ENCODE measurements at places on chromosomes 16 and 17.
A peak's percentile ranks its signal among the peaks of the same experiment; 100 is the strongest.

GRCh38 chr17:45975640-45976295 is 23.3 kb upstream of the STH start:
- DNase-seq, result no peak

DNA sequence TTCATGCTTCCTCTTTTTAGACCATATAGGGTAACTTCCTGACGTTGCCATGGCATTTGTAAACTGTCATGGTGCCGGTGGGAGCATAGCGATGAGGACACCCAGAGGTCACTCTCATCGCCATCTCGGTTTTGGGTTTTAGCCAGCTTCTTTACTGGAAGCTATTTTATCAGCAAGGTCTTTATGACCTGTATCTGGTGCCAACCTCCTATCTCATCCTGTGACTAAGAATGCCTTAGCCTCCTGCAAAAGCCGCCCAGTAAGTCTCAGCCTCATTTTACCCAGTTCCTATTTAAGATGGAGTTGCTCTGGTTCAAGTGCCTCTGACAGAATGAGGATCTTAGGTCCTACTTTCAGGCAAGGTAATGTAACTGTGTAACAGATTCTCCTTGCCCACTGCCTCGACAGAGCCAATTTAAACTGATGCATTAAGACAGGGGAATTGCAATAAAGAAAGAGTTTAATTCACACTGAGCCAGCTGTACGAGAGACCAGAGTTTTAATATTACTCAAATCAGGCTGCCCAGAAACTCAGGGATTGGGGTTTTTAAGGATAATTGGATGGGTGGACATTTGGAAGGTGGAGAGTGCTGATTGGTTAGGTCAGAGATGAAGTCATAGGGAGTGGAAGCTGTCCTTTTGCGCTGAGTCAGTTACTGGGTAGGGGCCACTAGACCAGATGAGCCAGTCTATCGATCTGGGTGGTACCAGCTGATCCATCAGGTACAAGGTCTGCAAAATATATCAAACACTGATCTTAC is 59.9 kb upstream of the ATF7IP2 start:
- no peak for DNase-seq

GRCh38 chr16:18800775-18801144 is 589 bp downstream of the ARL6IP1 start:
- DNase-seq, result no peak

- DNase-seq, result peak; percentile 39
Observed at GRCh38 chr16:89330177-89330856, 112.8 kb downstream of the ZNF778 start.

DNA sequence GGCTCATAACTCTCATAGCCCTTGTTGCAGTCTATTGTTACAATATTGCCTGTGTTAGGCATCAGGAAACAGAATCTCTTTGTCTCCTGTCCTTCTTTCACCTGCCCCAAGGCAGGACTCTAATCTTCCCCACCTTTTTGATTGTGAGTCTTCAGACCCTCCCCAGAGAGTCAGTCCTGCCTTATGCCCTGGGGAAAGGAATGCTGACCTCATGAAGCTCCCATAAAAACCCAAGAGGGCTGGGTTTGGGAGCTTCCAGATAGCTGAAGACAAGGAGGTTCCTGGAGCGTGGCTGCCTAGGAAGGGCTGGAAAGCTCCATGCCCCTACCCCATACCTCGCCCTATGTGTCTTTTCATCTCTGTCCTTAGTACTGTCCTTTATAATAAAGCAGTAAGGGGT is 688.8 kb downstream of the WWOX start:
- DNase-seq, result no peak

- DNase-seq, result no peak
Observed at GRCh38 chr16:54216688-54217087, 69.9 kb downstream of the IRX3 start.

DNA sequence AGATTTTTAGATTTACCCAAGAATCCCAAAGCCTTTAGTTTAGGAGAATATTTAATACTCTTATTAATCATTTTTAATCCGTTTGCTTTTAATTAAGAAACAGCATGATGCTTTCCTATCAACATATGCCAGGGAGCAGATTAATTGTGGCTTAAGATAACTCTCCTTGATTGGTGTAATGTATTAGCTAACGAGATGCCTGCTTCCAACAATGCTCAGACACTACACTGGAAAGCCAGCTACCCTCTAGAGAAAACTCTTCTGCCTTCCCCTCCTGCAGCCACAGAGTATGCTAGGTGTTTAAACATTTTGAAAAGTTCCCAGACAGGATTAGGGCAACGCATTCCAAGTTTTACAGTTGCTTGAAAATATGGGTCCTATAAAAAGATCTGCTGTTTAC is 142.2 kb downstream of the AATF start:
- DNase-seq, result no peak

- peak; percentile 69 for DNase-seq
Observed at GRCh38 chr16:57601801-57602478, 26.5 kb upstream of the ADGRG1 start.

GRCh38 chr16:70359552-70359951 is 12.8 kb downstream of the DDX19A start:
- DNase-seq, result no peak

DNA sequence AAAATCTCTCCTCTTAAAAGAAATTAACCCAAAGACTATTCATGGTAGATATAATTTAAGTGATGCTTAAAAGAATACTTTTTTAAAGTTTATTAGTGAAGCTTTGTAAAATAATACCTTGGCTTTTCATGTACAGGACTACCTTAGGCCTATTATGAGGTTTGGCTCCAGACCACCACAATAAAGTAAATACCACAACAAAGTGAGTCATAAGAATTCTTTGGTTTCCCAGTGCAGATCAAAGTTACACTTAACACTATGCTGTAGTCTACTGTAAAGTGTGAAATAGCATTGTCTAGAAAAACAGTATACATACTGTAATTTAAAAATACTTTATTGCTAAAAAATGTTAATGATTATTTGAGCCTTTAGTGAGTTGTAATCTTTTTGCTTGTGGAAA is 31.7 kb downstream of the CLTC start:
- DNase-seq, result peak; percentile 7

DNA sequence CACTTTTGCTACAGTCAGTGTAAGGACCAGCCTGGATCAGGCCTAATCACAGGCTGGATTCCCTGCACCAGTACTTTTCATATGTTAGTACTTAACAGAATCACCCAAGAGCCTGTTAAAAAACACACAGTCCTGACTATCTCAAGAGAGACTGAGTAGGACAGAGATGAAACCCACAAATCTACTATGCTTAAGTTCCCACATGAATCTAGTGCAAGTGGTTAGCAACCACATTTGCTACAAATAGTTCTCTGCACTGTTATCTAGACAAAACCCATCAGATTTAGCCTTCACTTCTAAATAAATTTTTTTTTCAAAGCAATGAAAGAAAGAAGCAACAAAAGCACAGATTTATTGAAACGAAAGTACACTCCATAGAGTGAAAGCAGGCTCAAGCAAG is 38.9 kb downstream of the SSH2 start:
- no peak for DNase-seq

- DNase-seq, result no peak
Observed at GRCh38 chr17:7254511-7254910, 2.5 kb downstream of the ELP5 start.

- DNase-seq, result no peak
Observed at GRCh38 chr16:7624871-7625766, 292.5 kb downstream of the RBFOX1 start.

DNA sequence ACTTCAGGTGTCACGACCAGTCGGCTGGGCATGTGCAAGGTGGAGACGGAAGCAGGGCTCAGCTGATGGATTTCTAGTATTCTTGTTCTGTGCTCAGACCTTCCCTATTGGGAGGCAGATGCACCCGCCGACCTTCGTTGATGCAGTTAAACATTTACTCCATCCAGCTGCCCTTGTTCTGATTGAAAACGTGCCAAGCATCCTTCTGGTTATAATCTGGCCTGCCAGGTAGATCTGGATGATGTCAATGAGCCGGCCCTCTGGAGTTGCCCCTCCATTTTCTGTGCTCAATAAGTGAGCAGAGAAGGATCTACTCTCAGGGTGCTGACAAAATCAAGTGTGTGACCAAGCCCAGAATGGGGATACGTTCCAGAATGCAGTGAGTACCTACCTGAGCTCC is 38.3 kb downstream of the CCDC182 start:
- no peak for DNase-seq

DNA sequence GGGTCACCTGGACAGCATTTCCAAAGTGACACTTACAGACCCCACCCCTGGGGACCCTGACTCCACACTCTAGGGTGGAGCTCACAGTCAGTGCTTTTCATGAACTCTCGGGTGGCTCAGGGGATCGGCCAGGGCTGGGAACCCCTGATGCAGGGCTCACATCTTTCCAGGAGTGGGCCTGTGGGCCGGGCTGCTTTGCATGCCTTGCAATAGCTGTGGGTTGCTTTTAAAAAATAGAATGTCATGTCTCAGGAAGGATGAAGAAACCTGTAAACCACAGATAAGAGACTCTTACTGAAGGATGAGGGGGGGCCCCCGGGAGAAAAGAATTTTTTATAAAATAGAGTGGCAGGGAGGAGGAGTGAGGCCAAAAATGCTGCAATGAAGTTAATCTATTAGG is 40.2 kb downstream of the RBFOX3 start:
- DNase-seq, result no peak

DNA sequence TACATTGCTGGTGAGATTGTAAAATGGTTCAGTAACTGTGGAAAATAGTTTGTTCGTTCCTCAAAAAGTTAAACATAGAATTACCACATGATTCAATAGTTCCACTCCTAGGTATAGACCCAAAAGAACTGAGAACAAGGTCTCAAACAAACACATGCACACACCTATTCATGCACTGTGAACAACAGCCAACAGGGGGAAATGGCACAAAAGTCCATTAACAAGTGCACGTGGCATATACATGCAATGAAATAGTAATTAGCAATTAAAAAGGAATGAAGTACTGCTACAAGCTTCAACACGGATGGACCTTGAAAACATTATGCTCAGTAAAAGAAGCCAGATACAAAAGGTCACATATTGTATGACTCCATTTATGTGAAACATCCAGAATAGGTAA is 23.8 kb downstream of the SDK2 start:
- DNase-seq, result no peak

GRCh38 chr16:86852135-86852534 is 273.8 kb downstream of the FOXL1 start:
- DNase-seq, result no peak

GRCh38 chr17:34443619-34444469 is 80.8 kb upstream of the CCL1 start:
- DNase-seq, result no peak

DNA sequence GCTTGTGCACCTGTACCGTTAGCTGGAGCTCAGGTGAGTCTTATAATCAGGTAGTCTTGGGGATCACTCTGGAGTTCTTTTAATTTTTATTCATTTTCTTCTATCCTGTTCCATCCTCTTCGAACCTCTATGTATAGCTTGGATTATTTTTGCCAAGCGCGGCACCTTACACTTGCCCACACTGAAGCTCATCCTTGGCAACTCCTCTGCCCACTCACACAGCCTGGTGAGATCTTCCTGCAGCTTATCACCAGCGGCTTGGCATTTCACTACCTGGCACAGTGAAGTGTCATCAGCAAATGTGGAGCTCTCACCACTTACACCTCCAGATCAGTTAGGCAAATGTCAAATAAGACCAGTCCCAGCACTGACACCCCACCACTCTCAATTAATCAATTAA is 116.7 kb downstream of the CACNG3 start:
- DNase-seq, result no peak

DNA sequence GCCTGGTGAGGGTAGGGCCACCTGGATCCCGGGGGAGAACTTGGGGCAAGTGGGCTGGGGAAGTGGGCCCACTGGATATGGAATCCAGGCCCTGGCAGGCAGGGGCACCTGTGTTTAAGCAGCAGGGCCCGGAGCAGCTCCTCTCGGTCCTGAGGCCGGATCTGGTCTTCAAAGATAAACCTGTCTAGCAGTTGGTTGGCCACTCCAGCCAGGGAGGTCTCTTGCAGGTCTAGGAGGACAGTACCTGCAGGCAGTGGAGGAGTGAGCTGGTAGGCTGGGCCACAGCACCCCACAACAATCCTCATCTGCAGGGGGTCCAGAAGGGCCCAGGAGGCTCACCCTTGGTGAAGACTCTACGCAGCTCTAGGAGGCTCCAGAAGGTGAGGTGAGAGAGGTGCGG is 7.6 kb downstream of the SLC4A1 start:
- no peak for DNase-seq

DNA sequence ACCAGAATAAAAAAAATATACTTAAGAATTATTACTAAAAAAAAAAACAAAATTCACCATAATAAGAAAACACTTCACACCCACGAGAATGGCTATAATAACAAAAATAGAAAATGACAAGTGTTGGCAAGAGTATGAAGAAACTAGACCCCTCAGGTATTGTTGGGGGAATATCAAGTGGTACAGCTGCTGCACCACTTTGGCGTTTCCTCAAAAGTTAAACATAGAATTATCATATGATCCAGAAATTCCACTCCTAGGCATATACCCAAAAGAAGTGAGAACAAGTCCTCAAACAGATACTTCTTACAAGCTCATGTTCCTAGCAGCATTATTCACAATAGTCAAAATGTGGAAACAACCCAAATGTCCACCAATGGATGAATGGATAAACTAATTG is 26.3 kb downstream of the AMFR start:
- no peak for DNase-seq

GRCh38 chr17:13475574-13476223 is 126.0 kb downstream of the HS3ST3A1 start:
- DNase-seq, result no peak

- no peak for DNase-seq
Observed at GRCh38 chr16:66408163-66409048, 18.7 kb upstream of the BEAN1 start.

DNA sequence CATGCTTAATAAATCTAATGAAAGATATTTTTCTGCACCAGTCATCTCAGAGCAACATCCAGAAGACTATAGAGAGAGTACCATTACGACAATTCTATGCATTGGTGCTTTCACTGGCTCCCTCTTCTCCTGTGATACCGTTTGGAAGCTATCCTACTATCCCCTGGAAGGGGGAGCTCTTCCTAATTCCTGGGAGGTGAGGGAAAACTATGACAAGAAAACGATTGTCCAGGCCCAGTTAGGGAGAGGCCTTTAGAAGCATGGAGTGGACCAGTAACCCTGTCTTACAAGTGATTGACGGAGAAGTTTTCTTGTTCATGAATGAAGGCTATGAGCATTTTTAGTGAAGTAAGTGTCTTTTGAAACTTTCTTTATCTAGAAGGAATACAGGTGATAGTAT is 150.2 kb downstream of the TANC2 start:
- DNase-seq, result no peak

- no peak for DNase-seq
Observed at GRCh38 chr16:55868980-55869379, 6.2 kb downstream of the CES5A start.

DNA sequence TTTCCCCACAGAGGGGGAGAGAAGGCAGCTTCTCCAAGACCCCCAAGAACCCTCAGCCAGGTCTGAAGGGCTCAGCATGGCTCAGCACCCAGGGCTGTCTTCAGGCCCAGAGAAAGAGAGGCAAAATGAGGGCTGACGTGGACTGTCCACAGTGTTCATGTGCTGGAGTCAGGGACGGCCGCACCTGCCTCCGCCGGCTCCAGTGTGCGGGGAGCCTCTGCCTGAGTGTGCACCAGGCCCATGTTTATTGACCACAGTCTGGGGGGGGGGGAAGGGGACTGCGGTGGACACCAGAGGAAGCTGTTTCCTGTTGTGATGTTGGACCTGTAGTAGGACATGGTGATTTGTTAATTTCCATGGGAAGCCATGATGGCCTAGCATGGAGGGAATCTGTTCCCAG is 6.9 kb downstream of the MRM1 start:
- DNase-seq, result no peak

- no peak for DNase-seq
Observed at GRCh38 chr17:38538906-38539305, 66.8 kb downstream of the SRCIN1 start.
